GM12878 (cell line): ENCODE measurements at places on chromosomes 5 and 9. TPM values are rescaled to one million over a fixed set of nuclear protein-coding genes. Genes with fewer than 3 reads are reported as not detected.

CMBL gene
- 13.6 and 14.5 TPM in 2 replicates for polyA plus RNA-seq

STKLD1 gene
- polyA plus RNA-seq: 0.07 and 0.29 TPM in 2 replicates

CDC25C gene
- 15.5 and 18.0 TPM in 2 replicates for polyA plus RNA-seq

ARSI gene
- polyA plus RNA-seq: not detected in 2 replicates
